ENCODE measurements at places on chromosomes 16 and 17. TPM values are rescaled to one million over a fixed set of nuclear protein-coding genes. Genes with fewer than 3 reads are reported as not detected.
A peak's percentile ranks its signal among the peaks of the same experiment; 100 is the strongest.

The CALB2 gene
- total RNA-seq = 0.35 TPM

The ZNF286A gene
- 7.5 TPM for total RNA-seq

The ZNF287 gene
- total RNA-seq = 2.1 TPM

The LGALS9 gene
- total RNA-seq = 20.5 TPM

The RAC3 gene
- total RNA-seq = 10.4 TPM

The UBB gene
- 410 TPM for total RNA-seq

The MPP2 gene
- 0.61 TPM for total RNA-seq

- H3K27me3 ChIP-seq = no peaks in the 10 kb centered on the region
- H3K4me3 ChIP-seq = no peak overlapping the region
- H3K36me3 ChIP-seq = peaks cover 41% of the 10 kb centered on the region
- DNase-seq = no peak
Measured at GRCh38 chr16:189604-190186, 9.4 kb downstream of the HBQ1 start.

GRCh38 chr16:19583665-19584300 is 28.3 kb downstream of the VPS35L start:
- H3K27me3 ChIP-seq = no peaks in the 10 kb centered on the region
- H3K4me3 ChIP-seq = no peak overlapping the region
- no peak overlapping the region for H3K27ac ChIP-seq
- peaks cover 6% of the 10 kb centered on the region for H3K36me3 ChIP-seq
- no peak for DNase-seq

DNA sequence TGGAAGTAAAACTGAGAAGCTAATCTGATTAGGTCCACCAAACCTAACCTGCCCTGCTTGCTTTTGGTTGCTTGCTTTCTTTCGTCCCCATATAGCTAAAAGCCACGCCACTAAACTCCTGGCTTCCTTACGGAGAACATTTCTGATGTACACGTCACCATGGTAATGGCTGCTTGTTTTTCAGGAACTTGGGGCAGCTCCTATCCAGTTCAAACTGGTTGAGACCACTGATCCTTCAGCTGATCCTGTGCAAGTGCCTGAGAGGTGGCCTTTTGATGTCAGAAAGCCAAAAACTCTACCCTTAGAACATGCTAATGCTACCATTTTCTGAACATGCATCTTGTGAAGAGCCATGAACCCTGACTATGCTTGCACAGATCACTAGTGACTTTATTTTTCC is 14.4 kb upstream of the DHRS7C start:
- DNase-seq = no peak
- H3K27me3 ChIP-seq = peaks cover 6% of the 10 kb centered on the region
- H3K4me1 ChIP-seq = no peaks in the 10 kb centered on the region
- H3K4me3 ChIP-seq = no peak overlapping the region
- H3K36me3 ChIP-seq = no peaks in the 10 kb centered on the region

GRCh38 chr17:68559316-68559715 is 41.9 kb downstream of the FAM20A start:
- DNase-seq = no peak
- no peak overlapping the region for H3K4me3 ChIP-seq
- no peaks in the 10 kb centered on the region for H3K27me3 ChIP-seq
- no peak overlapping the region for H3K27ac ChIP-seq
- peaks cover 5% of the 10 kb centered on the region for H3K36me3 ChIP-seq

- H3K4me3 ChIP-seq = no peak overlapping the region
- DNase-seq = no peak
- H3K36me3 ChIP-seq = no peaks in the 10 kb centered on the region
- H3K27me3 ChIP-seq = no peaks in the 10 kb centered on the region
- H3K27ac ChIP-seq = peak overlapping the region; percentile 46
Measured at GRCh38 chr16:2482708-2483534, 8.0 kb downstream of the TBC1D24 start.

DNA sequence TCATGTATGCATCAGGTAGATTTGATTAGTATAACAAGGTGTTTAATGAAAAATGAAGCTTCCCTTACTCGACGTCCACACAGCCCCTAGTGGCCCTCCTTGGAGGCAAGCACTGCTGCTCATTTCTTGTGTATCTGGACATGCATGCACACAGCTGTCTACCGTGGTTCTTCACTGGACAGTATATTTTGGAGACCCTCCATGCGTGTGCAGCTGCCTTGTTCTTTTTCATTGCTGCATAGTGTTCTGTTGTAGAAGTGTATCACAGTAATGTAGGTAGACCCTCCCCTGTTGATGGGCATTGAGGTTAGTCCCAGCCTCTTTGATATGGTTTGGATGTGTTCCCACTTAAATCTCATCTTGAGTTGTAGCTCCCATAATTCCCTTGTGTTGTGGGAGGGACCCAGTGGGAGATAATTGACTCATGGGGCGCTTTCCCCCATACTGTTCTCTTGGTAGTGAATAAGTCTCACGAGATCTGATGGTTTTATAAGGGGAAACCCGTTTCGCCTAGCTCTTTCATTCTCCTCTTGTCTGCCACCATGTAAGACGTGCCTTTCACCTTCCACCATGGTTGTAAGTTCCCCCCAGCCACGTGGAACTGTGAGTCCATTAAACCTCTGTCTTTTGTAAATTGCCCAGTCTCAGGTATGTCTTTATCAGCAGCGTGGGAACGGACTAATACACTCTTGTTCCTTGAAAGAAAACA is 6.3 kb downstream of the CMIP start:
- H3K27ac ChIP-seq = peak overlapping the region; percentile 56
- DNase-seq = no peak
- no peaks in the 10 kb centered on the region for H3K27me3 ChIP-seq
- H3K4me3 ChIP-seq = no peak overlapping the region
- peaks cover 34% of the 10 kb centered on the region for H3K4me1 ChIP-seq

- DNase-seq = no peak
- H3K4me3 ChIP-seq = no peak overlapping the region
- H3K27me3 ChIP-seq = no peaks in the 10 kb centered on the region
- peaks cover 6% of the 10 kb centered on the region for H3K4me1 ChIP-seq
- H3K27ac ChIP-seq = no peak overlapping the region
Measured at GRCh38 chr16:52494621-52495020, 52.3 kb downstream of the TOX3 start.

- no peaks in the 10 kb centered on the region for H3K36me3 ChIP-seq
- H3K4me1 ChIP-seq = peaks cover 28% of the 10 kb centered on the region
- no peaks in the 10 kb centered on the region for H3K27me3 ChIP-seq
- H3K27ac ChIP-seq = no peak overlapping the region
- H3K4me3 ChIP-seq = no peak overlapping the region
Measured at GRCh38 chr17:62696256-62696655, 68.8 kb downstream of the MRC2 start.

GRCh38 chr16:69852815-69853214 is 90.7 kb downstream of the WWP2 start:
- H3K27ac ChIP-seq = no peak overlapping the region
- no peak for DNase-seq
- H3K27me3 ChIP-seq = no peaks in the 10 kb centered on the region
- peaks cover 25% of the 10 kb centered on the region for H3K36me3 ChIP-seq
- H3K4me3 ChIP-seq = no peak overlapping the region

DNA sequence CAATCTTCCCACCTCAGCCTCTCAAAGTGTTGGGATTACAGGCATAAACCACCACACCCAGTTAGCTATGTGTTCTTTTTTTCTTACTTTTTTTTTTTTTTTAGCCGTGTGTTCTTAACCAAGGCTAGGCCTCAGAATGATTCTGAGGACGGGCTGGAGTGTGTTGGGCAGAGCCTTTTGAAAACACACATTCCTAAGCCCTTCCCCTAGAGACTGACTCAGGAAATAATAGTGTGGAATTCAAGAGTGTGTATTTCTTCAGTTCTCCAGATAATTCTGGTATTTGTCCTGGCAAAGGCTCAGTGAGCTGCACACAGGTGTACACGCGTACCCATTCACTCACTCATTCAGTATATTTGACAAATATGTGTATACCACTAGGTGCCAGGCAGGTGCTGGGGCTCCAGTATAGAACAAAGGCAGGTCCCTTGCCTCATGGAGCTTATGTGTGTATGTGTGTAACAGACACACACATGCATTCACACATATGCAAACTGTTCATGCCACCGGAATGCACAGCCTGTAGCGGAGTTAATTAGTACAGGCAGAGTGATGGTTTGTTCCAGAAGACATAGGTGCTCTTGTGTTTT is 19.4 kb upstream of the NFATC3 start:
- H3K27ac ChIP-seq = peak overlapping the region; percentile 67
- peaks cover 27% of the 10 kb centered on the region for H3K4me1 ChIP-seq
- H3K4me3 ChIP-seq = no peak overlapping the region
- H3K36me3 ChIP-seq = peaks cover 73% of the 10 kb centered on the region

GRCh38 chr16:71626018-71626857 is at the start of gene MARVELD3:
Gene MARVELD3 (plus strand): TSS chr16:71626184. CDS start chr16:71626230, 46 bp downstream.
- H3K36me3 ChIP-seq = no peaks in the 10 kb centered on the region
- peak within 1 kb of the TSS; percentile 68 for H3K4me3 ChIP-seq
- DNase-seq = no peak

DNA sequence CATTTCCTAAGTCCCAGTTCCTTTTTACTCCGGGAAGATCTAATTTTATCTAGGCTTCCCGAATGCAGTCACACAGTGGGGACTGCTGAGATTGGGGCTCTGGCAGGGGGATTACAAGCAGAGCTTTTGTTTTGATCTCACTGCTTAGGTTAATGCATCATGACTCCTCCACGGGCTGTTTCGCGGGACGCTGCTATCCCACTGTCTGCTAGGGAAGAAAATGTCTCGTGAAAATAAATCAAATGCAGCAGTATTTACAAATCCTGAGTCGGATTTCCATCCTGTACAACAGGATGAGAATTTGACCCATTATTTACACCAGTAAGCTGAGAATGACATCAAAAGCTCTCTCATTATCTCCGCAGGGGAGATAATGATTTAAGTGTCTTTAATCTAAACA is 83.8 kb downstream of the CDH11 start:
- no peak overlapping the region for H3K4me3 ChIP-seq
- DNase-seq = no peak
- H3K4me1 ChIP-seq = no peaks in the 10 kb centered on the region
- H3K36me3 ChIP-seq = no peaks in the 10 kb centered on the region
- H3K27ac ChIP-seq = no peak overlapping the region

DNA sequence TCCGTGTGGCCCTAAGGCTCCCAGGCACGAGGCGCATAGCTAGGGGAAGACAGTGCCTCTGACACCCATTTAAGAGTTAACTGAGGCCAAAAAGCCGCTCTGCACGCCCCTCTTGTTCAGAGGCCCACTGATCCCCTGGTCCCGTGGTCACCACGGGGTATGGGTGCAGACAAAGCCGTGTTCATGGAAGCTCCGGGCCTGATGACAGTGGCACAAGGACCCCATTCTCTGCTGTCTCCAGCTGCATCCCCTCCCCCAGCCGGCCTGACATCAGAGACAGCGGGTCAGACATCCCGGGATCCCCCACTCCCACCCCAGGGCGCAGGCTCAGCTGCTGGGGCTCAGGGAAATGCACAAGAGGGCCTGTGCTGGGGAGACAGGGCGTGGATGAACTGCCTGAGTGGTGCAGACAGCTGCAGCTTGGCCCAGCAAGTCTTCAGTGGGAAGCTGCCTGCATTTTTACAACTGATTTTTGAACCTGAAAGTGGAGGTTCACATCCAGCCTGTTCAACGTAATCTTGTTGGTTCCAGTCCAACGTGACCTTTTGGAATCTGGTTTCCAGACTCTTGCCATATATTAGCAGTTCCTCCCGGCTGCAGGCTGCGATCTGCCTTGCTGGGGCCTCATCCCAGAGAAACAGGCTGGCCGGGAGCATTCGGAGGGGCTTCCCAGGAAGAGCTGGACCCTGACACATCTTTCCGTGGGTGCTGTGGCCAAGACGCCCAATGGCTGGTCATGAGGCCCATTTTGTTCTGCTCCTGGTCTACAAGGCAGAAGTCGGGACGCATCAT is 9.7 kb upstream of the BAHCC1 start:
- no peak for DNase-seq
- H3K36me3 ChIP-seq = no peaks in the 10 kb centered on the region
- peaks cover 22% of the 10 kb centered on the region for H3K4me1 ChIP-seq
- H3K27me3 ChIP-seq = peaks cover 16% of the 10 kb centered on the region
- no peak overlapping the region for H3K4me3 ChIP-seq

GRCh38 chr16:1048442-1049112 is 24.0 kb upstream of the SSTR5 start:
- no peak overlapping the region for H3K4me3 ChIP-seq
- no peak for DNase-seq
- H3K27me3 ChIP-seq = peaks cover 3% of the 10 kb centered on the region
- no peaks in the 10 kb centered on the region for H3K36me3 ChIP-seq

DNA sequence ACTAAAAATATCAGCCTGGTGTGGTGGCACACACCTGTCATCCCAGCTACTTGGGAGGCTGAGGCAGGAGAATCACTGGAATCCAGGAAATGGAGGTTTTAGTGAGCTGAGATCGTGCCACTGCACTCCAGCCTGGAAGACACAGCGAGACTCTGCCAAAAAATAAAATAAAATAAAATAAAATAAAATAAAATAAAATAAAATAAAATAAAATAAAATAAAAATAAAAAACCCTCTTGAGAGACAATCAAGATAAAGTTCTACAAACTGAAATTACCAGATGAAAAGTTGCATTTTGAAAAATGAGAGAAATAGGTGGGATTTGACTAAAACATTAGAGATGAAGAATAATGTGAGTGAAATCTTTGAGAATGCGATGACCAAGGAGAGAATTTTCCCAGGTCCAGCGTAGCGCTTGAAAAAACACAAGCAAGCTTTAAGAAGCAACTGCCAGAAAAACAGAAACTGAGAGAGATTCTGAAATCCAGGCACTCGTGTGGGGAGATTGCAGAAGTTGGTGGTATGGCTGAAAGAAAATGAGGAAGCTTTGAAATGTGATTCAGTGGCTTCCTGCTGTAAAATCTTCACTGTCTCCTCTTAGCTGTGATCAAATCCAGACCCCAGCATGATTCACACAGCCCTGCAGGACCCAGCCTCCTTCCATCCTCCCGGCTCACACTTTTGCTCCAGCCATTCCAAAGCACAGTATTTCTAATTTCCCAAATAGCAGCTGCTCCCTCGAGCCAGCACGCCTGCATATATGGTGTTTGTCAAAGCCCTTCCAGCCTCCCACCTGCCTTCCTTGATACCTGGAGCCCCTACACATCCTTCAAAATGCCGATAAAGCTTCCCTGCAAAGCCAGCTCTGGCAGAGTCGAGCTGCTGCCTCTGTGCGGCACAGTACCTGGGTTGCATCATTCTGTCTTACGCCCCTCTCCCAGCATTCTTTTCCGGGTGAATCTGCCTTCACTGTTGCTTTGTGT is 8.2 kb upstream of the CD300E start:
- H3K36me3 ChIP-seq = no peaks in the 10 kb centered on the region
- H3K27me3 ChIP-seq = no peaks in the 10 kb centered on the region
- H3K27ac ChIP-seq = no peak overlapping the region
- H3K4me1 ChIP-seq = peaks cover 19% of the 10 kb centered on the region
- no peak for DNase-seq

DNA sequence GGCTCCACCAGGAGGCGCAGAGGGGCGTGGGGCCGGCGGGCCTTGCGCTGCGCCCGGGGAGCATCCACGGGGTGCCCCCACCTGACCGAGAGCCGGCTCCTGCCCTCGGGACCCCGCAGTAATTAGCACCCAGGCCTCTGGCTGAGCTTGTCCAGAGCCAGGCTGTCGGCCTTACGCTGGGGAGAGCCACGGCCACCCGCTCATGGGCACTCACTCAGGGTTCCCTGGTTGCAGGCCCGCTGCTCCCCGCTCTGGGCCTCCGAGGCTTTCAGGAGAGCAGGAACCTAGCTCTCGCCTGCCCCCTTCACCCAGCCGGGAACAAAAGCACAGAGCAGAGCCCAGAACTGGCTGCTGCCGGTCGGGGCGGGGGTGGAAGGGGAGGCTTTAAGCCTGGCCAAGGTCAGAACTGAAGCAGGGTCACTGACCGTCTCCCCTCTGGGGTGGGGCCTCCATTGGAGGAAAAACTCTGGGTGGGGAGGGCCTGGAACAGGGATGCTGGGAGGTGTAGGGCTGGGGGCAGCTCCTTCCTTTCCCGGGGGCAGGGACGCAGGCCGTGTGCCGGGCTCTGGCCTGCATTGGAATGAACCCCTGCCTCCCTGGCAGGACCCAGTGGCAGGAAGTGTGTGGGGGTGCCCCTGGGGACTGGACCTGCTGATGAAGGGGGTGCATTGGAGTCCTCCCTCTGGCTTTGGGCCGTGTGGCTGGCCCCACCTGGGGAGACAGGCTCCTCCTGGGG is 12.3 kb downstream of the GLIS2 start:
- H3K4me1 ChIP-seq = peaks cover 47% of the 10 kb centered on the region
- H3K4me3 ChIP-seq = peak overlapping the region; percentile 53
- peaks cover 17% of the 10 kb centered on the region for H3K27me3 ChIP-seq

All from esophagus squamous epithelium (tissue), 5 donors.